ENCODE measurements at places on chromosomes 6 and 20. TPM values are rescaled to one million over a fixed set of nuclear protein-coding genes. Genes with fewer than 3 reads are reported as not detected.

DNA sequence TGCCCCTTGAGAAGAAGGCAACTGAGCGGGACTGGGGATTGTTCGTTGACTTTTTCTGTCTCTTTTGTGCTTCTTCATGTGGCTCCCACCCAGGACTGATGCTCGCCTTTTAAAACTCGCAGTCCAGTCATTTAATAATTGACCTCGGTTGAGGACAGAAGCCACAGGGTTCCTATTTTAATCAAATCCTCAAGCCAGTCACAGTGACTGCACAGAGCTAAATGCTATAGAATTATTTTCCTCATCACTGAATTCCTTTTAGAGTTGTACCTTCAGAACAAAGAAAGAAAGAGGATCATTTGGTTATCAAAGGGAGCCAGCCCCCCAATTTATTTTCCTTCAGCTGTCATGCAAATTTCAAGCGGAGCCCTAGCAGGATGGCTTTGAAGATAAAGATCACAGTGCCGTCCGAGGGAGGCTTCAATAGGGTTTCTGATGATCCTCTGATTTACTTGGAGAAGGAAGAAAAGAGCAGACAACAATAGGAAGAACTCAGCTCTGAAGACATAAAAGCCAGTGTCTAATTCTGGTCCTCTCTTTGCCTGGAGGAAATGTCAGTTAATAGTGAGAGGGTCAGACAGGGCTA is 186.6 kb downstream of the DOK5 start:
- H3K36me3 ChIP-seq = no peaks in the 10 kb centered on the region
- no peak for DNase-seq
- H3K27me3 ChIP-seq = peaks cover 11% of the 10 kb centered on the region
- no peak overlapping the region for H3K27ac ChIP-seq
- no peaks in the 10 kb centered on the region for H3K4me1 ChIP-seq

- H3K4me1 ChIP-seq = peaks cover 53% of the 10 kb centered on the region
- H3K4me3 ChIP-seq = peak overlapping the region; percentile 84
- H3K36me3 ChIP-seq = no peaks in the 10 kb centered on the region
- no peaks in the 10 kb centered on the region for H3K27me3 ChIP-seq
- peak overlapping the region; percentile 82 for H3K27ac ChIP-seq
- no peak for DNase-seq
Observed at GRCh38 chr20:45347297-45347935, 808 bp downstream of the SDC4 start.

The SDHAF4 gene
- total RNA-seq = 8.9 TPM

The MCM8 gene
- 21.9 TPM for total RNA-seq

The FOXS1 gene
- total RNA-seq = not detected

DNA sequence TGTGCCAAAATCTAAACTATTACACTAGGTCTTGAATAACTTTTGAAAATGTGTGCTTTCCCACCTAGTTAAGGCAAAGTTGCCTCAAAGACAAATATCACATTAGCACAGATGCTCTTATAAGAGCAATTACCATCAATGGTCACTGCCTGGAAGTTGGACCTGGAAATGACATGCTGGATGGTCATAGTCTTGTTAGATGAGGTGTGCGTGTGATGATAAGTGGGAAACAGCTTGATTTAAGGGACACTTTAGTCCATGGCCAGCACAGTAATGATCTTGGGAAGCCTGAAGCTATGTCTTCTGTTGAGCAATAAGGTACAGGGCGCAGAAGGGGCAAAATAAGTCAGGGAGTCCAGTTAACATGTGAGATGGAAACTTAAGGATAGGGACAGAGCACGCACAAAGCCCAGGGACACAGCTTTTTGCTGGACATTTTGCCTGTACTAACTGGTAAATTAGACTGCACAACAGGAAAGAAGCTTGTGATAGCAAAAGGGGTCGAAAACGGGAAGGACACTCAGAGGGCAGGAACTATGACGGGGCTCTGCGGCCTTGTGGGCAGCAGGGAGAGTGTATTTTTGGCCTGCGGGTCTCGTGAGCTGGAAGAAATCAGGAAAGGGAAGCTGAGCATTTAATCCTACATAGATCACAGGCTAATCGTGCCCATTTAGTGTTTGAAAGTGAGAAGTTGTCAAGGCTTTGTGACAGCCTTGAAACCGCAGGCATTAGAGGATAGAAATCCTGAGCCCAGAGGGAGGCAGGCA is 66.7 kb upstream of the BMP2 start:
- H3K4me3 ChIP-seq = no peak overlapping the region
- no peaks in the 10 kb centered on the region for H3K36me3 ChIP-seq
- no peak for DNase-seq

DNA sequence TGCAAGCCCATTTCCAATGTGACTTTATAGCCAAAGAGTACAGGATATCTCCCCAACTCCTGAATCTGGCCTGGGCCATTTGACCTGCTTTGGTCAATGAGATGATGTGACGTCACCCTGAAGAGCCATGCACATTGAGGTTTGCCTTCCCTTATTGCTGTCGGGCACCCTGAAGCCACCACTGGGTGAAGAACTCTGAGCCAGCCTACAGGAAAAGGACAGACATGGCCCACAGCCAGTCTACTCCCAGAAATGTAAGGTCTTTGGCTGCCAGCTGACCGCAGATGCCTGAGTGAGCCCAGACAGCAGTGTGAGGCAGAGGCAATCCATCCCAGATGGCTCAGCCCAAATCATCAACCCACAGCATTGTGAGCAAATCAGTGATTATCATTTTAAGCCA is 3.7 kb upstream of the SYNDIG1 start:
- peaks cover 27% of the 10 kb centered on the region for H3K27me3 ChIP-seq
- H3K27ac ChIP-seq = no peak overlapping the region
- DNase-seq = no peak
- no peaks in the 10 kb centered on the region for H3K36me3 ChIP-seq
- no peak overlapping the region for H3K4me3 ChIP-seq
- no peaks in the 10 kb centered on the region for H3K4me1 ChIP-seq

The TUBB1 gene
- total RNA-seq = not detected

- no peak for DNase-seq
- H3K27me3 ChIP-seq = no peaks in the 10 kb centered on the region
- no peaks in the 10 kb centered on the region for H3K4me1 ChIP-seq
- peaks cover 63% of the 10 kb centered on the region for H3K36me3 ChIP-seq
- H3K4me3 ChIP-seq = no peak overlapping the region
Observed at GRCh38 chr20:57375652-57376230, 15.5 kb upstream of the RBM38 start.

The RAB32 gene
- total RNA-seq = not detected

The ILRUN gene
- total RNA-seq = 51.9 TPM

The CLDN20 gene
- total RNA-seq = not detected

The OXT gene
- not detected for total RNA-seq

DNA sequence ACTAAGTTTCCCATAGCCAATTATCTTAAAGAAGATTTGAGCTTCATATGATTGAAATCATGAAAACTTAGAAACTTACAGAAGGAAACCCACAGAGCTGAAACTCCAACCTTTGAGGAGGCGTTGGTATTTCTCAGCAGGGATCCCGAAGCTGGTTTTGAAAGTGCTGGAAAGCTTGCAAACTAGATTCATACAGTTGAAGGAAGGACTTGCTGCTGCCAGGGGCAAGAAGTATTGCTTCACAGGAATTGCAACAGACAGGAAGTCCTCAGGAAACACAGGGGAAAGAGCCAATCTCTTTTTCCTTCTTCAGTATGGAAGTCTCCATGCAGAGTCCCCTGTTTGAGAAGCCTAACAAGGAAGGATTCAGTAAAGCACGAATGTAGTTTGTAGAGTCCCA is 419.7 kb downstream of the CD109 start:
- no peaks in the 10 kb centered on the region for H3K4me1 ChIP-seq
- no peak for DNase-seq
- no peak overlapping the region for H3K27ac ChIP-seq
- no peaks in the 10 kb centered on the region for H3K36me3 ChIP-seq

DNA sequence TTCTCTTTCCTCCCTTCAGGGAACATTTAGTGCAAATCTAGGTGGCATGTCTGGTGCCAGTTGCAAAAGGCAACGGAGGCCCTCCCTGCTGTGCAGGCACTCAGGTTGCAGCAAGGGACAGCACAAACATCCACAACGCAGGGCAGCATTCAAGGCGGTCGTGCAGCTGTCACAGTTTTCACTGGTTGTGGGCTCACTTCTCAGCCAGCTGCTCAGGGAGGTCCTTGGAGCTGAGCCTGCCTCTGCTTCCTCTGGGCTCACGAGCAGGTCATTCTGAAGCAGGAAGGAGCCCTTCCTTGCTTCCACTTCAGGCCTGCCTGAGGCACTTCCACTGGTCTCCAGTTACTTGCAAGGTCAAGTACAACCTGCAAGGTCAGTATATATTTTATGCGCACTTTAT is 3.8 kb upstream of the NPEPL1 start:
- DNase-seq = no peak
- no peak overlapping the region for H3K4me3 ChIP-seq
- peaks cover 15% of the 10 kb centered on the region for H3K4me1 ChIP-seq
- no peaks in the 10 kb centered on the region for H3K27me3 ChIP-seq
- H3K36me3 ChIP-seq = no peaks in the 10 kb centered on the region

- DNase-seq = no peak
- no peak overlapping the region for H3K4me3 ChIP-seq
- H3K4me1 ChIP-seq = no peaks in the 10 kb centered on the region
- H3K27me3 ChIP-seq = no peaks in the 10 kb centered on the region
- H3K27ac ChIP-seq = no peak overlapping the region
Observed at GRCh38 chr20:48705240-48706115, 122.3 kb downstream of the PREX1 start.

GRCh38 chr6:51062166-51062722 is 243.6 kb downstream of the TFAP2B start:
- no peaks in the 10 kb centered on the region for H3K4me1 ChIP-seq
- DNase-seq = no peak

DNA sequence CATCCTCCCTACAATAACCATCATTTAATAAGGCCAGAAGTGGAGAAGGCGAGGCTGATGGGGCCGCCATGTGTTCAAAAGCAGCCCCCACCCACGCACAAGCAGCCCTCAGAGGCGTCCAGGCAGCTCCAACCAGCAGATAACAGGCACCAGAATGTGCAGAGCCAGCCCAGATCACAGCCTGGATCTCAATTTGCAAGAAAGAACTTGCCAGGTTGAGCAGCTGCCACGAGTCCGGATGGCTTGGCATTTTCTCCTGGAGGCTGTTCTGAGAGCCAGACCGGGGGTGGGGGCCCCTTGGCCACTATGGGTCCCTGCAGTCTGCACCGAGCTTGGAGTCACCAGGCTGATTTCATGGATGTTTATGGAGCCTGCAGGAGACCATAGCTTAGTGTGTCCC is 338.1 kb downstream of the PREX1 start:
- H3K4me3 ChIP-seq = no peak overlapping the region
- DNase-seq = no peak
- peaks cover 4% of the 10 kb centered on the region for H3K27me3 ChIP-seq
- no peaks in the 10 kb centered on the region for H3K4me1 ChIP-seq
- H3K27ac ChIP-seq = no peak overlapping the region

The KIAA1755 gene
- total RNA-seq = not detected

The FHL5 gene
- total RNA-seq = not detected

DNA sequence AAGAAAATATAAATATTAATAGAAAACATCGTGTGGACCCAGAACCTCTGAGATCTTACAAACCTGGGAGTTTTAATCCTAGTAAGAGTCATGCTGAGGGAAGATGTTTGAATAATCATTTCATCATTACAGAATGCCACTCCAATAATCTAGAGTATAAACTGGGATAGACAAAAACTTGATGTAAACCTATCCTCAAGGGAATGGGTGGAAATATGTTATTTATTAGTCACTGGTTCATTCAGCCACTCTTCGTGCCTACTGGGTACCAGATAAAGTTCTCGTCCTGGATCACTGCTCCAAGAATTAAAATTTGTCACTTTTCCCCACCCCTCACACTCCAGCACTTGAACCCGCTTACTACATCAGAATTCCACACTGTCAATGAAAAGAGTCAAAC is 7.7 kb downstream of the HLA-B start:
- DNase-seq = no peak
- no peak overlapping the region for H3K27ac ChIP-seq
- no peaks in the 10 kb centered on the region for H3K4me1 ChIP-seq
- H3K27me3 ChIP-seq = no peaks in the 10 kb centered on the region
- H3K4me3 ChIP-seq = no peak overlapping the region

DNA sequence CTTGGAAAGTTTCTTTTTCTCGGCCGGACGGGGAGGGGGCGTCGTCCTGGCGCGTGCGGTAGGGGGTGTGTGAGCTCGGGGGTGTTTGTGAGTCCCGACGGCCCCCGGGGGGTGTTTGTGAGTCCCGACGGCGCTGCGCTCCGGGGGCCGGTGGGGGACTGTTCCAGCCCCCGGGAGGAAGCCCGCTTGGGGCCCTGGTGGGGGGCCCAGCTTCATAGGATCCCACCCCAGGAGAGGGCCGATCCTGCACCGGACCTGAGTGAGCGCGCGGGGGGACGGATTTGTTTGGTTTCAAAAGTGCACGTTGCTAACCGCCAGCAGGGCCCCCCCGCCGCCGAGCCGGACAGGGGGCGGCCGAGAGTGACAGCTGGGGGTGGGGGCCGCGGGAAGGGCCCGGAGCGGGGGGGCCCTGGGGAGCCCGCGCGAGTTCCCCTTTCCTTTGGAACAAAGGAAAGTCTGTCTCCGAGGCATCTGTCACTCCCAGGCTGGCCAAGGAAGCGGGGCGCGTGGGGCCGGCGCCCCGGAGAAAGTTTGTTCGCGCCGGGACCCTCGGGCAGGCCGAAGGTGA is 485 bp downstream of the TGIF2 start:
- no peak for DNase-seq
- H3K27ac ChIP-seq = peak overlapping the region; percentile 60
- H3K4me1 ChIP-seq = peaks cover 21% of the 10 kb centered on the region
- H3K36me3 ChIP-seq = no peaks in the 10 kb centered on the region

- no peak overlapping the region for H3K27ac ChIP-seq
- no peaks in the 10 kb centered on the region for H3K27me3 ChIP-seq
- H3K4me3 ChIP-seq = no peak overlapping the region
Observed at GRCh38 chr20:58695895-58696375, 3.3 kb downstream of the NPEPL1 start.

- H3K4me1 ChIP-seq = no peaks in the 10 kb centered on the region
- no peak overlapping the region for H3K27ac ChIP-seq
- no peak overlapping the region for H3K4me3 ChIP-seq
- no peaks in the 10 kb centered on the region for H3K27me3 ChIP-seq
- DNase-seq = no peak
- no peaks in the 10 kb centered on the region for H3K36me3 ChIP-seq
Observed at GRCh38 chr6:110239526-110240274, 59.5 kb downstream of the CDC40 start.

The MPIG6B gene
- 0.42 TPM for total RNA-seq

The KCNK15 gene
- not detected for total RNA-seq

- no peaks in the 10 kb centered on the region for H3K27me3 ChIP-seq
- no peaks in the 10 kb centered on the region for H3K36me3 ChIP-seq
- DNase-seq = no peak
- H3K27ac ChIP-seq = no peak overlapping the region
- no peak overlapping the region for H3K4me3 ChIP-seq
Observed at GRCh38 chr20:54485631-54486030, 10.2 kb downstream of the DOK5 start.

The SLC26A8 gene
- not detected for total RNA-seq

The SAMD3 gene
- total RNA-seq = 7.5 TPM

DNA sequence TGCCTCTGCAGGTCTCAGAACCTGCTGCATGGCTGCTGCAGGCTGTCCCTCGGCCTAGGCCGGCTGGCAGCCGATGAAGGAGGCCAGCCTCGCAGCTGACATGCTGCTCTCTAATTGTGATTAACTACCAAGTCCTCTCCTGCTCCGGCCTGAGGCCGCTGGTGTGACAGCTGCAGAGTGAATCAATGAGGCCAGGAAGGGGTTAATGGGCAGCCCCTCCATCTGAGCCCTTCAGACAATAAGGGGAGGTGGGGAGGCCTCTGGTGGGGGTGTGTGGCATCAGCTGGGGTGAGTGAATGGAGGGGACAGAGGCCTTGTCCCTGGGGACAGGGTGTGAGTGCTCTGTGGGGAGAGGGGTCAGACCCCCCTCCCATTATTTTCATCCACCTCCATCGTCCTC is 34.4 kb downstream of the SLC52A3 start:
- H3K36me3 ChIP-seq = no peaks in the 10 kb centered on the region
- DNase-seq = no peak
- no peaks in the 10 kb centered on the region for H3K27me3 ChIP-seq
- no peak overlapping the region for H3K4me3 ChIP-seq

The SLCO4A1 gene
- 107 TPM for total RNA-seq

Data from HCT116 (cell line).